GM13976 (cell line): ENCODE measurements at places on chromosomes 7 and 10.

DNA sequence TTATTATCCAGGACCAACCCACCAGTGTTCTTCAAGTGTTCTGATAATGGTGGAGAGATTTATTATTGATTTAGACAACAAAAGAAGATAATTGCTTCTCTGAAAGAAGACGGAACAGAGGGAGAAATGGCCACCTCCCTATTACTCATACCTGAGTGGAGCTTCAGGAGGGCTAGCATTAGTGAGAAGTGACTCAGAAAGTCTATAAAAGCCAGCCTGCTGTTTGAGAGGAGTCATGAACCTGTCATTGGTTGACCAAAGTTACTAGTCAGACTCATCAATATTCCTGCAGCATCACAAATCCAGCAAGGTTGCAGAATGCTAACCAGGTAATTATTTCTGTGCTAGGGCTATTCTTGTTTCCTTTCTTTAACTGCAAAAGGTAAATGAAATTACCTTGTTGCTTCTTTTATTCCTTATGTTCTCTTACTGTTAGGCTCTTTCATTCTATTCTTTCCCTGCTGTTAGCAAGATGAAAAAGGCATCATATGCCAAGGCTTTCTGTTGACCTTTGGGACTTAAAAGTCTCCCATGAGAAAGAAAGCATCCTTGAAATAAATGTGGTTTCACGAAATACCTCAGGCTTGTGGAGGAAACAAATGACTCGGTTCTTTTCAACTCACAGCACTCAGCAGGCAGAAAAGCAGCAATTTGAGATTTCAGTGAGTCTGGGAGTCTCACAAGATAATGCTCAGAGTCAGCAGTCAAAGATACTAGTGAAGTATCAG, 256.4 kb upstream of the PHYHIPL start:
- no peak for DNase-seq

- no peak for DNase-seq
Measured at GRCh38 chr7:47314728-47315607, 266.9 kb downstream of the TNS3 start.

- no peak for DNase-seq
Measured at GRCh38 chr7:43105521-43106120, 6.8 kb upstream of the HECW1 start.

- DNase-seq, result no peak
Measured at GRCh38 chr7:139585042-139585441, 61.6 kb downstream of the CLEC2L start.

DNA sequence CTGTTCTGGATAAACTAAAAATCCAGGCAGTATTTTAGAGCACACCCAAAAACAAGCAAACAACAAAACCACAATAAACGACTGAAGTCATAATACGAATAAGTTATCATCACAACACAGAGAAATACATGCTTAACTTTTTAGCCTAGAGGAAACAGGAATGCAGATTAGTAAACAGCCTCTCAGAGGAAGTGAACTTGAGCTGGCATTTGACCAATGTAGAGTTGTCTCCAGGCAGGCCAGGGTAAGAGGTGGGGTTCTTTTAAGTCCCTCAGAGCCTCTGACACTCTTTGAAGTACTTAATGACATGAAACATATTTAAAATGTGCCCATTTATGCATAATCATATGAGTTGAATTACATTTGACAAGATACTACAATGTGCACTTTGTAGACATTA, 43.3 kb upstream of the PLXDC2 start:
- DNase-seq, result no peak

- DNase-seq, result no peak
Measured at GRCh38 chr7:106082087-106082854, 29.8 kb downstream of the SYPL1 start.

DNA sequence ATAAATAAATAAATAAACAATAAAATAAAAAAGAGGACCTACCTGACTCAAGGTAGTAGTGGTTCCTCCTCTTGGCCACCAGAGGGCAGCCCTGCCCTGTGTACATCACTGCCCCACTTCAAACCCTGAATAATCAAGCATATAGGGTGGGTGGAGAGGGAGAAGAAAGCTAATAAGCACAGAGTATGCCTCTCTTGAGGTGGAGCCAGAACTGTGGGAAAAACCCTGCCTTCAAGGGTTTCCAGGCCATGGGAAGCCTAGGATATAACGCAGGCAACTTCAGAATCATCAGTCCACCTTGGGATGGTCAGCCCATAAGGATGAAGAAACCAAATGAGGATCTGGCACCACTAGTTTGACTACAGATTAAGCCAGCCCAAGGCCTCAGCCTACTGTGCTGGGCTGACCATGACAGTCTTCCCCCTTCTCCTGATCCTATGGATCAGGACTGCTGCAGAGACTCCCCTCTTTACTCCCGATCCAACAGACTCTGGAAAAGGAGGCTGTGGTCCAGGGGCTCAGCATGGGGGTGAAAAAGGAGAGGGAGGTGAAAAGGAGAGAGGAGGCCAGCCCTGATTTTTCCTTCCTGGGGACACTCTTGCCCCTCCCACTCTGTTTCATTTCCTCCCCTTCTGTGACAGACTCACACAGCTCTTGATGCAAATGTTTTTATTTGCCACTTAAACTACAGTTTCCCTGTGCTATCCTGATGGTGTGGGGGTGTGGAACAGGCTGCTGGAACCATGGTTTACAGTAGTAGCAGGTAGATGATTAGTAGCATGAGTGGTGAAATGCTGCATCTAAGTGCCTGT, 10.1 kb downstream of the AVPI1 start:
- DNase-seq, result peak; percentile 80

- DNase-seq, result no peak
Measured at GRCh38 chr10:74738542-74738941, 87.9 kb upstream of the KAT6B start.

- DNase-seq, result no peak
Measured at GRCh38 chr7:92685136-92686042, 95.2 kb upstream of the FAM133B start.
